ENCODE measurements at places on chromosomes 1 and 21.

DNA sequence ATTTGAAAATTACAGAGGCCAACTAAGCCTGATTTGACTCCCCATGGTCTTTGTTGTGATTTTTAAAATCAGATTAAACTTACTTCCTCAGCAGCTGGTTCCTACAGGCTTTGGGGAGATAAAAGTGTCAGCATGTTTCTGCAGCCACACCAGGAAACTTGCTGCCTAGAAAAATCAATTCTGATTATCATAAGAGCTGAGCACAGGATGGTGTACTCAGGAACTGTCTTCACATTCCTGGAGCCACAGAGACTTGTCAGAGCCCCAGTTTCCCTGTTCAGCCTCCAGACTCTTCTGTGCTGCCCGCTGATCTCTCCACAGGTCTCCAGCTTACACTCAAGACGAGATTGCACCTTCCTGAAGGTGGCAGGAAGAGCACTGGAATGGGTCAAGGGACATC is 23.9 kb downstream of the RAB3B start:
- DNase-seq = no peak

- DNase-seq = no peak
Measured at GRCh38 chr1:239274242-239274830, 112.0 kb upstream of the CHRM3 start.

- DNase-seq = no peak
Measured at GRCh38 chr1:99784143-99784542, 17.7 kb upstream of the FRRS1 start.

DNA sequence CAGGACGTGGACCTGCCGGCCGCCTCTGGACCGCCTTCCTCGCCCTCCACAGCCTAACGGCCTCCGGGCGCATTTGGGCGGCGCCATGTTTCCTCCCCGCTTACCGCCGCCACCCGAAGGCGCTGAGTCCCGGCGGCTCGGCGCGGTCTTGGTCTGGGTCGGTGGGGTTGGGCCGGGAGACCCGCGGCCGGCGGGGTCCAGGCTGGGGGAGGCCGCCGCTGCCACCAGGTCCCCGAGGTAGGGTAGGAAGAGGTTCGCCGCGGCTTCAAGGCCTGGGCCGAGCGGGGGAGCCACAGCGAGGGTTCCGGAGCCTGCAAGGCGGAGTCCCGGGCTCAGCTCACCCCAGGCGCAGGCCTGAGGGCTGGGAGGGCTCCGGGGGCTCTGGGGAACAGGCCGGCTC is 5.5 kb downstream of the OR2C3 start:
- DNase-seq = no peak

DNA sequence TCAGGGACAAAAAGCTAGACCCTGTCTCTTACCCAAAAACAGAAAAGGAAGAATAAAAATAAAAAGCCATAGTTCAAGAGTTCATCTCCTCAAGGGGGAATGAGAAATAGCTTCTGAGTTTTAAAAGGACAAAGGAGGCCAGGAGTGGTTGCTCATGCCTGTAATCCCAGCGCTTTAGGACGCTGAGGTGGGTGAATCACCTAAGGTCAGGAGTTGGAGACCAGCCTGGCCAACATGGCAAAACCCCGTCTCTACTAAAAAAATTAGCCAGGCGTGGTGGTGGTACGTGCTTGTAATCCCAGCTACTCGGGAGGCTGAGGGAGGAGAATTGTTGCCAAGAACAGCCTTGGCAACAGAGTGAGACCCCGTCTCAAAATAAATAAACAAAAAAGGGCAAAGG is 38.6 kb upstream of the CPLANE2 start:
- DNase-seq = no peak

DNA sequence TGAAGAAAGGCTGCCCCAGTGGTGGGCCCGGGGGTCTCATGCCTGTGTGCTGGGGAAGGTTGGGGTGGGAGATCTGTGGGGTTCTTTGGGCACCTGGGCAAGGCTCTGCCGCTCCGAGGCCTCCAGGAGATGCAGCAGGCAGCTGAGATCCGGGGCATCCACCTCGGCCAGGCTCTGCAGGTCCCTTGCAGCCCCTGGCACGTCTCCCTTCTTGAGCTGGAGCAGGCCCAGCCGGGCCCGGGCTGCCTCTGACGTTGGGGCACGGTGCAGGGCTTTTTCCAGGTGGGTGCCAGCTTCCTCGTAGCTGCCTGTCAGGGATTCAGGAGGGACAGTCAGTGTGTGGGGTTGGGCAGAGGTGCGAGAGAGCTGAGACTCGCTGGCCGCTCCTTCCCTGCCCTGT is 11.4 kb upstream of the MMEL1 start:
- no peak for DNase-seq

- DNase-seq = no peak
Measured at GRCh38 chr1:105137543-105138457, 1388.1 kb downstream of the AMY1C start.

DNA sequence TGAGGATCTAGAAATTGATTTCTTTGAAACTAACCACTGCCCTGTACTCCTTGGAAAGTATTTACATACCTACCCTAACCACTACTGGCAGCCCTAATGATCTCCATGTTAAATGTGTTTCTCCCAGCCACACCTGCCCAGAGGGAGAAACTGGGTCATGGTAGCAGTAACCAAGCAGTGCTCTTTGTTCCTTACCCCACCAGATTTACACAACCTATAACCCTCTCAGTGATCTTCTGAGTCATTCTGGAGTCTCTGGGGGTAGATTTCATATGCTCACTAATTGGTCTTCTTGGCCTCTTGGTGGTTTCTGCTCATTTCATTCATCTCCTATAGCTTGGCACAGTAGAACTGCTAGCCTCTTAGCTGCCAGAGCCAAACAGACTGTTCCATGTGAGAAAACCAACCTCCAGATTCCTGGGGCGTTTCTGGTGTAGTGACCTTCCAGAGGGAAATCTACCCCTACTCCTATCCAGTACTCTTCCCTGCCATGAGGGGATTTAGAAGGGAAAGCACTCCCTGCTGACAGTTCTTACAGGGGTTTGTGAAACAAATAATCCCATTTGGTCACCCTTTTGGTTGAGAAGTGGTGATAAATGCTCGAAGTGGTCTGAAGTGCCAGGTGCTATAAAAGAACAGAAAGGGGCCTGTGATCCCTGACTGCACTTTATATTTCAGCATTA is 36.2 kb upstream of the LRIG2 start:
- DNase-seq = no peak

- no peak for DNase-seq
Measured at GRCh38 chr21:36756527-36756926, 57.6 kb downstream of the SIM2 start.

DNA sequence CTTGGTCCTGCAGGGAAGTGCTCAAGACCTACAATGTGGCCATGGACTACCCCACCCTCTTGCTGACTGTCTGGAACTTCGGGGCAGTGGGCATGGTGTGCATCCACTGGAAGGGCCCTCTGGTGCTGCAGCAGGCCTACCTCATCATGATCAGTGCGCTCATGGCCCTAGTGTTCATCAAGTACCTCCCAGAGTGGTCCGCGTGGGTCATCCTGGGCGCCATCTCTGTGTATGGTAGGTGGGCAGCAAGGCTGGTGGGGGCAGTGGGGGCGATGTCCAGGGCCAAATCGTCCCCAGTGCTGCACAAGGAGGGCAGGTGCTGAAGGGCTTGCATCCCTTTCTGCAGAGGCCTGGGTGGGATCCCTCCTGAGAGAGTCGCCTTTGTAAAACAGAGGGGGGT is 18.4 kb downstream of the PSEN2 start:
- DNase-seq = no peak

DNA sequence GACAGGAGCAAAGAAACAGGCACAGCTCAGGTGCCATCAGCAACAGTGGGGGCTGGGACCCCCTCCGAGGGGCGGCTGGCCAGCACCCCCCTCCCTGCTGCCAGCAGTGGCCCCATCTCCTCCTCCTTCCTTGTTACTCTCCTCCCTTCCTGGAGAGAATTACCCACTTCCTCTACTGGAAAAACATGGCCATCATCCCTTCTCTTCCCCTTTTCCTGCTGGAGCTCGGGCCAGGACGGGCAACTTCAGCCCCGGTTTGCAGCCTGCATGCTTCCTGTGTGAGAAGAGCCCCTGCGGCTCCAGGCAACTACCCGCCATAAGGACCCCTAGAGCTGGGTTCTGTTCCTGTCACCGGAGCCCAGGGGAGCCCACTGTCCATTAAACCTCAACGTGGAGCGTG is 17.6 kb downstream of the MEGF6 start:
- no peak for DNase-seq

GRCh38 chr1:154595621-154596020 is 12.4 kb downstream of the ADAR start:
- no peak for DNase-seq

- DNase-seq = no peak
Measured at GRCh38 chr1:229034342-229034741, 236.6 kb upstream of the RAB4A start.

- no peak for DNase-seq
Measured at GRCh38 chr1:47515164-47515789, 77.4 kb downstream of the FOXD2 start.

DNA sequence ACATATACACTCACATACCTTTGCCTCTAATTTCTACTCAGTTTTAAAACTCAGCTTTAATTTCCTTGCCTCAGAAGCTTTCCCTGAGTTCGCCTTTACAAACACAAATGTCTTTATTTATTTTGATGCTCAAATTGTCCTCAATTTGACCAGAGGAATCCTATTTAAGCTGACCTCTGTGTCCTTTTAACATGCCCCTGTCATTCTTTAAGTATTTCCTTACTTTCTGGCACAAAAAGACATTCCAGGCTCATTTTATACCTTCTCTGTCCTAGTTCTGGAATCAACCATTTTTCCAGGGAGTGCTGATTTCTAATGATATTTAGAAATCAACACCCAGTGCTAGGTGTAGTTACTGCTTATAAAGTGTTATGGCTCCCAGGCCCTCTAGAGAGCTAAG is 82.5 kb downstream of the OSBPL9 start:
- no peak for DNase-seq

DNA sequence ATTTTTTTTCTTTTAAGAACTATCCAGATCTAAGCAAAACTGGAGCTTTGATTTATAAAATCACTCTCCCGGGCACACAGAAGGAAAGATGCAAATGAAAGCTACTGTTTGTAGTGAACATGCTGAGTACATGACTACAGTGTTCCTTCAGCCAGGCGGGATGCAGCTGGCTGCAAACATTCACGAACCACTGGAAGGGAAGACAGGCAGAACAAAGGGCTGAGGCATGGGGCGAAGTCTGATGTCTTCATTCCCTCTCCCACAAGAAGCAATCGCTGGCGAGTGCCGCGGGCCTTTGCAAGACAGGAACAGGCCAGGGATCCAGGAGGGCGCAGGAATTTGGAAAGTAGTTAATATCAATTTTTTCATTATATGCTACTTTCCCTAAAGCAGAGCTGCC is 257.9 kb upstream of the AJAP1 start:
- no peak for DNase-seq

- DNase-seq = no peak
Measured at GRCh38 chr1:183711741-183712361, 58.7 kb upstream of the APOBEC4 start.

DNA sequence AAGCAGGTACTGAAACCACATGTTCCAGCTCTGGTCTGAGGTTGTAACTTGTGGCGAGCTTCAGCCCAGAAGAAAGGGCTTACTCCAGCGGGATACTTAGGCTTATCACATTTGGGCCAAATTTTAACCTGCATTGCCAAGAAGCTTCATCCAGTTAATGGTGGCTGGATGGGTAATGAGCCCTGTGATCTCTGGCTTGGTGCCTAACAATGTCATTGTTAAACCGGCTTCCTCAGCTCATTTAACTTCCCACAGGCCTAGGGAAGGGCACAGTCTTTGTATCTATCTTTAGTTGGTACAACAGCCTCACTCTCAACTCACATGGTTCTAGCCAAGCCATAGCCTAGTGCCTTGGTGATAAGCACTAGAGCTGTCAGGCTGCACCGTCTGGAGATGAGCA is 43.6 kb upstream of the CCDC190 start:
- no peak for DNase-seq

- no peak for DNase-seq
Measured at GRCh38 chr1:11328444-11328843, 55.4 kb downstream of the UBIAD1 start.

DNA sequence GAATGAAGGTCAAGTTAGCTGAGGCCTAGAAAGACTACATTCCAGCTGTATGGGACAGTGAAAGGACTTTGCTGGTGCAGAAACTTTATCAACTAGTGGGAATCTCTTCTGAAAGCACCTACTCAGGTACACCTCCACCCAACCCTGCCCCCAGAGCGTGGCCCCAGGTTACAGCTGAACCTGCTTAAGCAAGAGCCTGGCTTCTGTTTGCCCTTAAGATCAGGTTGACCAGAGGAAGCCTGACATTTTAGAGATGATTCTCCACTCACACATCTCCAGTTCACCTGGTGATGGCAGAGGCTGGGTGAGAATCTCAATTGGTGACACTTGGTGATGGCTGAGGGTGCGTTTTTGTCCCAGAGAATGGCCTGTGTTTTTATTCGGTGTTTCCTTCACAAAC is 24.0 kb downstream of the ELAPOR1 start:
- no peak for DNase-seq

DNA sequence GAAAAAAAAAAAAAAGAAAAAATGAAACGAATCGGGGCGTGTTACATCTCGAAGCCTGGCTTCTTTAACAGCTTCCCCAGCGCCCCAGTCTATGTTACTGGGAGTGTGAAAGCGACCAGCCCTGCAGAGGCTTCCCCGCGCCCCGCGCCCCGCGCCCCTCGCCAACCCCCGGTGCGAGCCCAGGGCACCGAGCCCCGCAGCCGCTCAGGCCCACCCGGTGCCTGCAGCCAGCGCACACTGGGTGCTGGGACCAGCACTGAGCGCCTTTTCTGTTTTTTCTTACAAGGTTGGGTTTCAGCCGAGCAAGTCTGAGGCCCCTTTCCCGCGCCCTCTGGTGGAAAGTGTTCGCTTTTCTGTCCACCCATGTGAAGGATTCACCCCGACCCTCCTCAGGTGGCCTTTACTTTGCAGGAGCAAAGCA is 42.1 kb upstream of the ZNF496 start:
- peak; percentile 41 for DNase-seq

GRCh38 chr1:39732730-39733129 is 6.0 kb upstream of the PPIE start:
- DNase-seq = no peak

- no peak for DNase-seq
Measured at GRCh38 chr1:199466961-199467360, 560.5 kb upstream of the NR5A2 start.

DNA sequence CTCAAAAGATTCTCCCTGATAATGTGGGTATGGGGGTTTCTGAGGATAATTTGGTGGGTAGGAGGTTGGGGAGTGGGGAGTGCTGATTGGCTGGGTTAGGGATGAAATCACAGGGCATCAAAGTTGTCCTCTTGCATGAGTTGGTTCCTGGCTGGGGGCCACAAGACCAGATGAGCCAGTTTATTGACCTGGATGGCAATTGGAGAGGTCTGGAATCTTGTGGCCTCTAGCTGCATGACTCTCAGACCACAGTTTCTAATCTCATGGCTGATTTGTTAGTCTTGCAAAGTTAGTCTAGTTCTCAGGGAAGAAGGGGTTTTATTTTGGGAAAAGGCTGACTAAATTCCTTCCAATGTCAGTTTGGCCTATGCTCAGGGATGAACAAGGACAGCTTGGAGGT is 3.3 kb upstream of the GBP1 start:
- DNase-seq = no peak
